ENCODE measurements at places on chromosomes 12 and 14. TPM values are rescaled to one million over a fixed set of nuclear protein-coding genes. Genes with fewer than 3 reads are reported as not detected.

GRCh38 chr12:4228122-4228580 is 45.4 kb upstream of the CCND2 start:
- no peak for DNase-seq
- H3K4me3 ChIP-seq, result no peak overlapping the region
- no peaks in the 10 kb centered on the region for H3K36me3 ChIP-seq
- no peaks in the 10 kb centered on the region for H3K27me3 ChIP-seq

The A2ML1 gene
- total RNA-seq, result not detected

- DNase-seq, result no peak
- H3K36me3 ChIP-seq, result peaks cover 14% of the 10 kb centered on the region
- no peaks in the 10 kb centered on the region for H3K27me3 ChIP-seq
- H3K4me1 ChIP-seq, result peaks cover 95% of the 10 kb centered on the region
Observed at GRCh38 chr14:51872396-51872795, 12.0 kb downstream of the GNG2 start.

GRCh38 chr12:54358191-54358944 is 5.9 kb downstream of the GPR84 start:
- peaks cover 39% of the 10 kb centered on the region for H3K4me1 ChIP-seq
- peak overlapping the region; percentile 72 for H3K27ac ChIP-seq
- peak overlapping the region; percentile 85 for H3K4me3 ChIP-seq

DNA sequence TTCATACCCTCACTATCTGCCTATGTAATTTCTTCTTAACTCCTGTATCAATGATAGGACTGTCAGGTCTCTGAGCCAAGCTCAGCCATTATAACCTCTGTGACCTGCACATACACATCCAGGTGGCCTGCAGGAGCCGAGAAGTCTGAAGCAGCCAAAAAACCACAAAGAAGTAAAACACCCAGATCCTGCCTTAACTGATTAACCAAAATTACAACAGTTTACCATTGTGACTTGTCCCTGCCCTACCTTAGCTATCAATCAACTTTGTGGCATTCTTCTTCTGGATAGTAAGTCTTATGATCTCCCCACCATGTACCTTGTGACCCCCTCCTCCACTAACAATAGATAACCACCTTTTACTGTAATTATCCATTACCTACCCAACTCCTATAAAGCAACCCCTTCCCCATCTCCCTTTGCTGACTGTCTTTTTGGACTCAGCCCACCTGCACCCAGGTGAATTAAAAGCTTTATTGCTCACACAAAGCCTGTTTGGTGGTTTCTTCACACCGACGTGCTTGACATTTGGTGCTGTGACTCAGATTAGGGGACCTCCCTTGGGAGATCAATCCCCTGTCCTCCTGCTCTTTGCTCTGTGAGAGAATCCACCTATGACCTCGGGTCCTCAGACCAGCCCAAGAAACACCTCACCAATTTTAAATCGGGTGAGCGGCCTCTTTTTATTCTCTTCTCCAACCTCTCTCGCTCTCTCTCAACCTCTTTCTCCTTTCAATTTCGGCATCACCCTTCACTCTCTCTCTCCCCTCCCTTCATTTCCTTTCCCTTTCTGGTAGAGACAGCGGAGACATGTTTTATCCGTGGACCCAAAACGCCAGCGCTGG is 11.5 kb upstream of the LGMN start:
- peaks cover 3% of the 10 kb centered on the region for H3K4me1 ChIP-seq
- H3K27me3 ChIP-seq, result no peaks in the 10 kb centered on the region
- H3K4me3 ChIP-seq, result no peak overlapping the region
- no peak overlapping the region for H3K27ac ChIP-seq

Measured in Karpas-422 (cell line).